ENCODE measurements at places on chromosomes 3 and 15.

- no peak for DNase-seq
Measured at GRCh38 chr15:69661446-69661845, 208.8 kb downstream of the RPLP1 start.

DNA sequence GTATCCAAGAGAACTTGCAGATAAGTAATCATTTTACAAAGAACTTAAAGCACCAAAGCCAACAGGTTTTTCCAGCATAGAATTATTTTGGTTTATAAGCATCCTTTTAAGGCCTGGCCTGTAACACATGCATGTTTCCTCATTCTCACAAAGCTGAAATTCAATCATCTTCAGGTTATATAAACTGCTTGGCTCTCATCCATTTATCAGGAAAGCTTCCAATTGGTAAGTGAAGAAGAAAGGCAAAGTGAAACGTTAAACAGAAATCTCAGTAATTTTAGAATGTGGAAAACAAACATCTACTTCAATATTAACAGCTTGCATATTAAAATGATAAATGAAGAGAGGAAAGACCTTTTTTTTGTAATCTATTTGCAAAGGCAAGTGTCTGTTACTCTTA, 1.6 kb downstream of the SERP1 start:
- DNase-seq = no peak

- no peak for DNase-seq
Measured at GRCh38 chr3:176521531-176522175, 675.6 kb downstream of the TBL1XR1 start.

DNA sequence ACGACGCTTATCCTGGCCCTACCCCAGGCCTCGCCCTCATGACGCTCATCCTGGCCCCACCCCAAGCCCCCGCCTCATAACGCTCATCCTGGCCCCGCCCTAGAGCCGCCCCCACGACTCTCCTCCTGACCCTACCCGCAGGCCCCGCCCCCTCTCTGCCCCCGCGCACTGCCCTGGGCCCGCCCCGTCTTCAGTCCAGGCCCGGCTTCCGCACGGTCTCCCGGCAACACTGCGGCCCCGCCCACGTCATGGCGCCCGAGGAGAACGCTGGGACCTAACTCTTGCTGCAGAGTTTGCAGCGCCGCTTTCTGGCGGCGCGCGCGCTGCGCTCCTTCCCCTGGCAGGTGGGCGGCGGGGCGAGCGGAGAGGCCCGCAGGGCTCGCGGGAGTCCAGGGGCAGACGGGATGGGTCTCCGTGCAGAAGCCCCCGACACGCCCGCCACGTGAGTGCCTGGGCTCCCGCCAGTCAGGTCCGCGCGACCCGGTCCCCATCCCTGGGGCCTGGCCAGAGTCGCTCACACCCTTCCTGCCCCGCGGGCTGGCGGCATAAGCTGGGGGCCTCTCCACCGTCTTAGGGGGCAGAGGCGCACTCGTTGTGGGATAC, 52.5 kb upstream of the ROPN1B start:
- DNase-seq = peak; percentile 92

DNA sequence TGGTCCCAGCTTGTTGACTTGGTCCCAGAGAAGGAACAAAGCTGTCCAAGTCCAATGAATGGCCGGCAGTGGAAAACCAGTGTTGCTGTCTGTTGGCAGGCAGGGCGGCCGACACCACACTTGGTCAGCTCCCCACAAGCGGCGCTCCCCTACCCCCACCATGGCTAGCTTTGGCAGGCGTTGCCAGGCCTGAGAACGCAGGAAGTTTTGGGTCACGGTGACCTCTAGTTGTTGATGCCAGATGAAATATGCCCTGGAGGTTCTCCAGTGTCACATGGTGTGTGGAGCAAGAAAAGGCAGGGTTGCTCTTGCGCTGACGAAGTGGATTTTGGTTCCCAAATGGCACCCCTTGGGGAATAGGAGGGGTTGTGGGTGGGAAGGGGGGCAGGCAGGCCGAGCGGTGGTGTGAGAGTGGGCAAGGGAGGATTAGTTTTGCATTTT, 72.7 kb upstream of the TPRG1 start:
- no peak for DNase-seq

GRCh38 chr3:143151004-143151731, 31.6 kb downstream of the CHST2 start:
- DNase-seq = no peak

DNA sequence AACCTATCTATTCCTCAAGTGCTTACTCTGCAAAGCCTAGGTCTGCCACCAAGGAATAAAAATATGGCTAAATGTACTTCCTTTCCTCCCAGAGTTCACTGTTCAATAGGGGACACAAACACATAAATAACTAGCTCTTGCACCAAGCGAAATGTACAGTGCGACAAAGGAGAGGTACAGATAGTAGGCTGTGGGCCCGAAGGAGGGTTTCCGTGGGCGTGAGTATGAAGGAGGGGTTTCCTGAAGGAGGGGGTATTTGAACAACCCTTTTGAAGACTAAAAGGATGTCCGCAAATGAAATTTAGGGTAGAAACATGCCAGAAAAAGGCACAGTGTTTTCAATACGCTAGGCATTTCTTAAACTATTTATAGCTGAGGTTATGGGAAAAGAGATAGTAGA, 207.9 kb downstream of the LPP start:
- DNase-seq = no peak

GRCh38 chr15:81115054-81115939, 18.8 kb upstream of the CFAP161 start:
- DNase-seq = no peak

- DNase-seq = no peak
Measured at GRCh38 chr3:56291953-56292352, 176.3 kb downstream of the ERC2 start.

All from stimulated activated CD4-positive, alpha-beta T cell treated with anti-CD3 and anti-CD28 coated beads, Interleukin-1b, Interleukin-23, amount 100 ng/mL, for 1 hour (primary cell).